Tibial artery (tissue), 4 donors: ENCODE measurements at places on chromosomes 7 and 10.

DNA sequence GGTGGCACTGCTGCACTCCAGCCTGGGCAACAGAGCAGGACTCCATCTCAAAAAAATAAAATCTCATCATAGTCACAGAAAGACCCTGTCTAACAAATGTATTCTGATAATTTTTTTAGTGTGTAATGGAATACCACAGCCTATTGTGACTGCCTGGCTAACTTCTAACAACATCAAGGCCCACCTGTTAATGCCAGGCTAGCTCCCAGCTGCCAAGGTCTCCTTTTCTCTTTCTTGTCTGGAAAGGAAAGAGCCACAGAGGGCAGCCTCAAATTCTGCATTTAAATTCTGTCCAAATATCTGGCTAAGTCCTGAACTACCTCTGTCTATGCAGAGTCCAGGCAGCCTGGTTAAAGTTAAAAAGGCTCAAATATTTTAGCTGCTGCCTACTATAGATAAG lies 700.9 kb downstream of the MAGI2 start:
- DNase-seq: no peak

- DNase-seq: no peak
These were observed 198.4 kb upstream of the KIAA1217 start for GRCh38 chr10:24010436-24010970.

- DNase-seq: no peak
These were observed 58.8 kb upstream of the GAD2 start for GRCh38 chr10:26157734-26158133.

DNA sequence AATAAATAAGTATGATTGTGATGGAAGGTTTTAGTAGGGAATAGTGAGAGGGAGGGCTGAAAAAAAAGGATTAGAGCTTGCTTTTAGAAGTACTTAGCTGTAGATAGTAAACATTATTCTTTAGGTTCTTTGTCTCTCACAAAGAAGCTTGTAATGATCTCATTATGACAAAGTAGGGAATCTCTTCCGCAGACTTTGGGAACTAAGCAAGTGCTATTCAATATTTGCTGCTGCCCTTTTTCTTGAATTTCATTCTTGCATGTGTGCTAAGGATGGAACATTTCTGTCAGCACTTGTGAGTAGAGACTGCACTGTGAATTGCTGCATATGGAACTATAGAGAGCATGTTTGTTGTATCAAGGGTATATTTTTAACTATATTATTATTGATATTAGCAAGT lies 173.4 kb downstream of the ST7 start:
- DNase-seq: no peak

DNA sequence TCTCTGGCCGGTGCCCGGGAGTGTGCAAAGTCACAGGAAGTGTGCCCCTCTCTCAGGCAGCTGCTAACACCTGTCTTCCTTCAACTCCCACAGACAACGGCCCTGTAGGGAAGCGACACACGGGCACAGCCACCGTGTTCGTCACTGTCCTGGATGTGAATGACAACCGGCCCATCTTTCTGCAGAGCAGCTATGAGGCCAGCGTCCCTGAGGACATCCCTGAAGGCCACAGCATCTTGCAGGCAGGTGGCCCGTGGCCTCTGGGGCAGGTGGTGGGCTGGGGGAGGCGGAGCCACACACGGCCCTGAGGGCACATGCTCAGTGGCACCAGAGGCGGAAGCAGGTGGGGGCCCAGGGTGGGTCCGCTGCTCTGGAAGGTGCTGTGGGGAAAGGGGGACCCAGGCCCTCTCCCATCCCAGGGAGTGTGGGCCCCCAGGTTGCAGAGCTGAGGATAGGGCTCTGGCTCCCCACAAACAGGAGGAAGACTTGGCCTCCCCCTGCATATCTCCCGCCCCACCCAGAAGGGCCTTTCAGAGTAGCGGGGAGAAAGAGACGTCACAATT lies 6.9 kb downstream of the C10orf105 start:
- no peak for DNase-seq

DNA sequence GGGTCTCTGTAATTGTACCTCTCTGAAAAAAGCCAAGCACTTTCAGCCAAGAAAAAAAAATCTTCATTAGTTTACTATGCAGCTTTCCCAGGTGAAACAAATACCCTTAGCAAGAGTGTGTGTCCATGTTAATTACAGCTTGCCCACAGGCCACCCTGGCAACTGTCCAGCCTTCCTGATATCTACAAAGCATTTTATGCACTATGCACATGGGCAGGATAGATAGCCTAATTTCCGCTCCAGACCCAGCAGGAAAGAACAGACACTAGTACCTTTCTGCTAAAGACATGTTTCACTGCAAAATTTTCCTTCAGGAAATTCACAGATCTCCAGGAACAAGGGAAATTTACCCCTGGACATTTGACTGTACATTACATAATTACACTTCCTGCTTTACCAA lies 24.4 kb downstream of the CACNA2D1 start:
- no peak for DNase-seq

DNA sequence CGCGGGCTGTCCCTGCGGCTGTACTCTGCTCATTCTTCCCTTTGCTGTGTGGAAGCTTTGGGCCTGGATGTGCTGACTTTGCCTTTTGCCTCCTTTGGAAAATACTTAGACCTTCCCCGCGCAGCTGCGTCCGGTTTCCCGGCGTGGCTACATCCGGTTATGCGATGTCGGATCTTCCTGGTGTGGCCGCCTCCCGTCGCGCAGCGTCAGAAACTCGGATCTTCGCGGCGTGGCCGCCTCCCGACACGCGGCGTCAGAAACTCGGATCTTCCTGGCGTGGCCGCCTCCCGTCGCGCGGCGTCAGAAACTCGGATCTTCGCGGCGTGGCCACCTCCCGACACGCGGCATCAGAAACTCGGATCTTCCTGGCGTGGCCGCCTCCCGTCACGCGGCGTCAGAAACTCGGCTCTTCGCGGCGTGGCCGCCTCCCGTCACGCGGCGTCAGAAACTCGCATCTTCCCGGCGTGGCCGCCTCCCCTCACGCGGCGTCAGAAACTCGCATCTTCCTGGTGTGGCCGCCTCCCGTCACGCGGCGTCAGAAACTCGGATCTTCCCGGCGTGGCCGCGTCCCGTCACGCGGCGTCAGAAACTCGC lies 50.2 kb upstream of the SUN1 start:
- DNase-seq: no peak

- no peak for DNase-seq
These were observed 374.6 kb upstream of the GHITM start for GRCh38 chr10:83764666-83765065.

GRCh38 chr10:118873738-118874105 lies 119.0 kb upstream of the CACUL1 start:
- no peak for DNase-seq

DNA sequence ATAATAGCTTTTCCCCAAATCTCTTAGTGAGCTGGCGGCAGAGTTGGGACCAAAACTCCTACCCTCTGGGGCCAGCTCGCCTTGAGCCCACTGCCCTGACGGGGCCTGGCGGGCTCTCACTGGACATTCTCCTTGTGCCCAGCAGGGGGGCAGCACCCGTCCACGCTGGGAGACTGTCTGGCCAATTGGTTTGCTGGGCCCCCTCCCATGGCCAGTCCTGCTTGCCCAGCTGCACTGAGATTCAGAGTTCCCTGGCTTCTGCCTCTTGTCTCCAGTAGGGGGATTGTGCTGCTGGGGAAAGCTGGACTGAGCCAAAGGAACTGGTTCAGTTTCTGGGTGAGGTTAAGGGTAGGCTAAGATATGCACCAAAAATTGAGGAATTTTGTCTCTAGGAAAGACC lies 59.8 kb downstream of the RAMP3 start:
- no peak for DNase-seq

DNA sequence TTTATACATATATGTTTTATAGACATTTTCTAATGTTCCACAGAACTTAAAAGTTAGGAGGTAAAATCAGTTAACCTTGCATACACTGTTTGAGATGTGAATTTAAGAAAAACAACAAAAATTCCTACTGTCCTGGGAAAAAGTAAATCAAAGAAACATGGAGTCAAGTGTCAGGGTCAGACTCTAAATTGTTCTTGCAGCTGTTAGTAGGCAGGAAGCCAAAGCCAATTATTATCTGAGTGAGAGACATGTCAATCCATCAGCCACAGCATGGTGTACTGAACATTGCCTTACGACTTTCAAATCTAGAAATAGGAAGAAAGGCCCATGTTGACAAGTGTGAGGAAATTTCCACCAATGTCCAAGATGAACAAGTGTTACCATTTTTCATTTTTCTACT lies 461.2 kb upstream of the MBL2 start:
- DNase-seq: no peak

DNA sequence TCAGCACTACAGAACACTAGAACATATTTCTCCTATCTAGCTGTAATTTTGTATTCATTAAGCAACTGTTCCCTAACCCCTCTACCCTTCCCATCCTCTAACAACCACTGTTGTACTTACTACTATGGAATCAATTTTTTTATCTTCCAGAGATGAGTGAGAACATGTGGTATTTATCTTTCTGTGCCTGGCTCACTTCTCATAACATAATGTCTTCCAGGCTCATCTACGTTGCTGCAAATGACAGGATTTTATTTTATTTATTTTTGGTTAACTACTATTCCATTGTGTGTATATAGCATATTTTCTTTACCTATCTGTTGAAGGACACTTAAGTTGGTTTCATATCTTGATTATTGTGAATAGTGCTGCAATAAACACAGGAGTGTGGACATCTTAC lies 200.9 kb upstream of the CHRM2 start:
- DNase-seq: no peak

- no peak for DNase-seq
These were observed 9.9 kb downstream of the ZNF511 start for GRCh38 chr10:133318494-133319127.

GRCh38 chr7:84302949-84303348 lies 108.4 kb upstream of the SEMA3A start:
- no peak for DNase-seq

DNA sequence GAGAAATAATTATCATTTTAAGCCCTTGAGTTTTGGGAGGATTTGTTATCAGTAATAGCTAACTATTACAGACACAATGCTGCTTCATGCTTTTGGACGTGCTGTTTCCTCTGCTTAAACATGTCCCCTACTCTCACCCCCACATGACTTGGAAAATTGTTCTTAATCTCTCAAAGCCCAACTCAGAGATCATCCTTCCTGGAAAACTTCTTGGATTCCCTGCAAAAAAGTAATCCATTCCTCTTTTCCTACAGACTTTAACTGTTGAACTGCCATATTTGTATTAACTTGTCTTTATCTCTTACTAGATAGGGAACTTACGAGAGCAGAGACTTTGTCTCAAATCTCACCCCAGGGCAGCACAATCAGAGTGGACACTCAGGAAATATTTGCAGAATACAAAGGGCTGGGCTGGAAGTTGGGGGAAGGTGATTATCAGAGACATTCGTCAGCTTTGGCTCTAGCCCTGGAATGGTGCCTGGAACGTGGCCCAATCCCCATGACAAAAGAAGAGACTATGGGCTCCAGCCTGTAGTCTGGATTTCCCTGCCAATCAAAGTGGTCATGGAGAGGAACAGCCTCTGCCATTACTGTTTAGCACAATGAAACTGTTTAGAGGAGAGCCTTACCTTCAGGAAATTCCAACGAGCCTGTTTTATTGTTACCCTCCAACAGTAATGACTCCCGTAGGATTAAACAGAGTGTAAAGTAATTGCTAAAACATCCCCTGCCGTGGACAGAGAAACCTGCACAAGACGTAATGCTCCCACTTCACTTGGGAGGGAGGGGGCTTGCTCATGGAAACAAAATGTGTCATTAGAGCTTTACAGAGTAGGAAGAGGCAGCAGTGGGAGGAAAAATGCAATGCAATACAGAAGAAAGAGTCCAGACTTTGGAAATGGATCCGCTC lies 140.4 kb upstream of the AUTS2 start:
- DNase-seq: no peak

GRCh38 chr10:7598771-7599170 lies 68.0 kb downstream of the ITIH5 start:
- DNase-seq: no peak

DNA sequence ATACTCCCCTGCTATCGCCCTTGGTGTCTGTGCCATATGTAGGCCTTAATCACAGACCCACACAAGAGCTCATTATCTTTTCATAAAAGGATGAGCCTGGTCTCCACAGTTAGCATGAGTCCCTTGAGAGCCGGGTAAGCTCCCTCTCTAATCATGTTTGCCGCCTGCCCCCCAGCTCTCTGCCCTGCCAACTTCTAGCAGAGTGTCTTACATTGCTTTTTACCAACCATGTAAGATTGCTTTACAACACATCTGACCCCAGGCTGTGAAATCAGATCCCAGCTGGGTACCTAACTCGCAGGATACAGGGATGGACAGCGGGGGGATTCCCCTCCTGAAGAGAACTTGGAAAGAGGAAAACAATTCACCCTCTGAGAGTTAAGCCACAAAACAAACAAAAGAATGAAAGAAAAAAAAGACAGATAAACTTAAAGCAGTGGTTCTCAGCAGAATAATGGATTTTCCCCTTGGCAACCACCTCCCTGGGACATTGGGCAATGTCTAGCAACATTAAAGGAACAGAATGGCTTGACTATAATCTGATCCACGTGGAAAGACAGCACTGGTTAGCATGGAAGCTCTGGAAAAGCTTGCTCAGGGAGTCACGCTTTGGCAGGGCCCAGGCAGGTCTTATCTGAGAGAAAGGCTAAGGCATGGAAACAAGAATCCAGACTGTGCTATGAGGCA lies 39.4 kb upstream of the ATOH7 start:
- no peak for DNase-seq

- DNase-seq: no peak
These were observed at the start of gene GHRHR for GRCh38 chr7:30963842-30964241. GHRHR (plus strand) TSS chr7:30963953; CDS start chr7:30964069, 116 bp downstream.

DNA sequence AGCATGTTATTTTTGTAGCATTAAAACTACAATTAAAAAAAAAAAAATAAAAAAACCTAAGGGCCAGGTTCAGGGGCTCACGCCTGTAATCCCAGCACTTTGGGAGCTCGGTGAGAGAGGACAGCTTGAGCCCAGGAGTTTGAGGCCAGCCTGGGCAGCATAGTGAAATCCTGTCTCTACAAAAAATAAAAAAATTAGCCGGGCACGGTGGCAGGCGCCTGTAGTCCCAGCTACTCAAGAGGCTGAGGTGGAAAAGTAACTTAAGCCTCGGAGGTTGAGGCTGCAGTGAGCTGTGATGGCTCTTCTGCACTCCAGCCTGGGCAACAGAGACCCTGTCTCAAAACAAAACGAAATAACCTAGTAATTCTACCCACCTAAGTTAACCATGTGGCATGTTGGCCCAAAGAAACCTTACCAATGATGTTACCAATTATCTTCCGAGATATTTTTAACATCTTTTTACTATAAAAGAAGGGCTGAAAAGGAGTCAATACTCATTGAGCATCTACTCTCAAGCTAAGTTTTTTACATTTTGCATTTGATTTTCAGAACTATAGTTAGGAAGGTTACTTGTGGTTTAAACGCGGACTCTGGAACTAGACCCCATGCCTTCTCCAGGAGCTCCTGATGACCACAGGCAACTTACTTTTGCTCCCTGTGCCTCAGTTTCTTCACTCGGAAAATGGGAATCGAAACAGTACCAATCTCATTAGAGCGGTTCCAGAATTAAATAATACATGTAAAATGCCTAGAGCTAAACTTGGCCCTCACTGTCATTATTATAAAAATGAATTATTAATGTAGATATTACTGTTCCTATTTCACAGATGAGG lies 1.4 kb downstream of the ITGB1 start:
- DNase-seq: no peak

- DNase-seq: peak; percentile 47
These were observed 8.1 kb downstream of the PGAM2 start for GRCh38 chr7:44057181-44057848.

GRCh38 chr10:35781643-35782035 lies 139.5 kb upstream of the FZD8 start:
- DNase-seq: no peak

- no peak for DNase-seq
These were observed 2.9 kb downstream of the CTBP2 start for GRCh38 chr10:125157505-125157904.
